ENCODE measurements at places on chromosomes 1 and 21. TPM values are rescaled to one million over a fixed set of nuclear protein-coding genes. Genes with fewer than 3 reads are reported as not detected.

Gene KCNE2
- total RNA-seq = not detected

Gene ACAP3
- total RNA-seq = 9.6 TPM

GRCh38 chr1:182768963-182769362 lies 20.6 kb upstream of the NPL start:
- no peak for DNase-seq

Gene LCA5L
- 2.7 TPM for total RNA-seq

- DNase-seq = no peak
These were observed 302.6 kb upstream of the PTBP2 start for GRCh38 chr1:96418969-96419368.
